ENCODE measurements at places on chromosomes 11 and 22.

GRCh38 chr11:46729110-46730027, 10.4 kb downstream of the F2 start:
- DNase-seq = no peak

GRCh38 chr11:73866586-73866996, 10.1 kb downstream of the COA4 start:
- DNase-seq = no peak

DNA sequence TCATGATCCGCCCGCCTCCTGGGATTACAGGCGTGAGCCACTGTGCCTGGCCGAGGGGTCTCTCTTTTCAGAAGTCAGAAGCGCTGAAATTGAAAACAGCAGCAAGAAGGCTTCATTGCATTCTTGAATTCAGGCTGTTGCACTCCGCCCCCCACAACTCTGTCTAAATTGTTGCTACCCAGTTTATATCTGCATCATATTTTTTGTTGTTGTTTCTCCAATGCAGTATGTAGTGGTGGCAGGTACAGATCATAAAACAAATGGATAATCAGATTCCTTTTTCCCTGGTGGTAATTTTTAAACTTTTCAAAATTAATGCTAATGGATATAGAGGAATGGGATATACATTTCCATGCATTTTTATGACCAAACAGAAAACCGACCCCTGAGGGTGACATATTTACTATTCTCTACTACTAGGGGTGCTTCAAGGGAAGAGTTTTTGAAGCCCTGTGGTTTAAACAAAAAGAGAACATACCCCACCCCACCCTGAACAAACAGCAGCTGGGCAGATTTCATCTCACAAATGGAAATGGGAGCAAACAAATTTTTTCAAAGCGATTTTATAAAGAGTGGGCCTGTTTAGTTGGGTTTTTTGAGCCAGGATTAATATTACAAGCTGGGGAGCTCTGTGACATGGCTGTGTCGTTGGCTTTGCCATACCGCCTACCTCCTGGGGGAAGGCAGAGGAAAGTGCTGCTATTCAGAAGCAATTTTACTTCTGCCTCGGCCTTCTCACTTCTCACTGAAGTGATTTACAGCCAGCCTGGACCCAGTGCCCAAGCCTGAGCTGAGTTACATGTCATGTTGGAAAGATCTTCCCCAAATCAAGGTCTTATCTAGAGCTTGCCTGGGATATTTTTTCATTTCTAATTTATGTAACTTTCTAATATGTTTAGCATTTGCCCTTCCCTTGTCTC, 16.0 kb upstream of the TMA7B start:
- DNase-seq = no peak

DNA sequence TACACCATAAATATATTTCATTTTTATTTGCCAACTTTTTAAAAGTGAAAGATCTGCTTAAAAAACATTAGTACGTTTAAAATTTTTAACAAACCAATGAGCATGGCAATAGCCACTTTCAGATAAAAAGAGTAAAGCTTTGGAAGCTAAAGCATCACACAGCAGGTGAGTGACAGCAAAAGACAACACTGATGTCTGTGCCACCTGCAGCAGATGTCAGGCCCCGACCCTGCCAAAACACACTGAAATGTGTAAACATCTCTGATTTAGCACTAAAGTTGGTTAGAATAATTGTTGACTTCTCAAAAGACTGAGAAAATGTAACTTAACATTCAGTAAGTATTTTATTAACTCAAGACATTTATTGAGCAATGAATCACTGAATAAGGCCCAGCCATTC, 232.9 kb downstream of the DLG2 start:
- DNase-seq = no peak

DNA sequence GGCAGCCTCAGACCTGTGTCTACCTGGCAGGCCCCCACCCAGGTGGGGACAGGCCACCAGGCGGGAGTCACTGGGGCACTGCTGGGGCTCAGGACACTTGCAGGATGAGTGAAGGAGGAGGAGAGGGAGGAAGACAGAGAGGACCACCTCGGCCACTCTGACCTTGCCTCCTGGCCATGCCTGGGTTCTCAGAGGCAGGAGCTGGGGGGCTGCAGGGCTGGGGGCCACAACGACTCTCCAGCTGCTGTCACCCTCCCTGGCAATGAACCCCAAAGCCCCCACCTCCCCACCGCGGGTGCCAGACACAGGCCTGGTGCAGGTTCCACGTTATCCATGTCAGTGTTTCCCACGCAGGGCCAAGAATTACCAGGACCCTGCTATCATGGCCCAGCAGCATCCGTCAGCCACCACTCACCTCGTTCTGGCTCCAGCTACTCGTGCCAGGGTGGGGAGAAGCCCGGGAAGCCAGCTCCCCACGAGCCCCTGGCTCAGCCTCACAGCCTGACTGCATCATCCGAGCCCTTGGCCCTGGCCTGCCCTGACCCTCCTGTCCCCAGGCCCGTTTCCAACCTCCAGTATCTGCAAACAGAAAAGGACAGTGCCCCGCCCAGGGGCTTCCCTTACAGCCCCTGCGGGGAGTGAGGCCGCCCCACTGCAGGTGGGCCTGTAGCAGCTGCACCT, 62.4 kb downstream of the BRD1 start:
- DNase-seq = peak; percentile 14

GRCh38 chr22:37805810-37806277, 1.9 kb upstream of the GCAT start:
- DNase-seq = no peak

DNA sequence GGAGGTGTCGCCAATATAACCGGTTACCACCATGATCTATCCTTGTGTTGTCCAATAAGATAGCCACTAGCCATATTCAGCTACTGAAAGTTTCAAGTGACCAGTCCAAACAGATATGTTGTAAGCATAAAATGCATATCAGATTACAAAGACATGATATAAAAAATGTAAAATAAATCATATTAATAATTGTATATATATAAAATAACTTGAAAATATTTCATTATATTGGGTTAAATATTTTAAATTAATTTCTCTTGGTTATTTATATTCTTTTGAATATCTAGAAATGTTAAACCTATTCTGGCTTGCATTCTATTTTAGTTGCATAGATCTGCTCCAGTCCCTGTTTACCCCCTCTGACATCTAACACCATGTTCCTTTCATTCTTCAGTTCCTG, 121.7 kb upstream of the SEZ6L start:
- no peak for DNase-seq

DNA sequence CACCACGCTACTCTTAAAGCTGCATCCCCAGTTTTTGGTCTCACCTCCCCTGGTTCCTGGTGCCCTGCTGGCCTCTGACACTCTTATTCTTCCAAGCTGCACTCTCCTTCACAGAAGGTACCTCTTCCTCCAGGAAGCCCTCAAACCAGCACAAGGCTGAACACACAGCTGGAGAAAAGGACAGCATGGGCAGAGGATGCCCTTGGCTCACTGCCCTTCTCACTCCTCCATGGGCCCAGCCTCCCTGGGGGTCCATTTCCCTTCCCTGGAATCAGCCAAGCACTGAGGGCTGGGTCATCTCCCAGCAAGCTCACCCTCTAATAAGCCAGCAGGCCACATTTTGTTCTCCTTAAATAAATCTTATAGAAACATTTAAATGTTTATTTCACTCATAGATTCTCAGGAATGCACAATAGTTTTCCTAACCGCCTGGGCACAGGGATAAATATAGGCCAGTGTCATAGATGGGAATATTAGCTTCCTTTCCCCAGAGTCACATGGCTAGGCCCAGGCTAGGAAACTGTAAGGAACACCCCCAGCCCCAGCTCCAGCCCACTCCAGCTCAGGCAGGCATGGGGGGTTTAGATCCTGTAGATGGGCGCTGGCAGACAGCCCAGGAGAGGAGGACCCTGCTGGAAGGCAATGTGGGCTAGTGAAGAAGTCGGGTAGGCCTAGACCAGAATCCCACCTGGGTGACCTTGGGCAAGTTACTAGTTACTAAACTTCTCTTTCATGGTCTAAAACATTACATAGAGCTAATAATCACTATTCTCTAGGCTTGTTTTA, 51.5 kb downstream of the IRAG1 start:
- DNase-seq = no peak

GRCh38 chr11:19648321-19648720, 64.3 kb upstream of the NAV2 start:
- DNase-seq = no peak

DNA sequence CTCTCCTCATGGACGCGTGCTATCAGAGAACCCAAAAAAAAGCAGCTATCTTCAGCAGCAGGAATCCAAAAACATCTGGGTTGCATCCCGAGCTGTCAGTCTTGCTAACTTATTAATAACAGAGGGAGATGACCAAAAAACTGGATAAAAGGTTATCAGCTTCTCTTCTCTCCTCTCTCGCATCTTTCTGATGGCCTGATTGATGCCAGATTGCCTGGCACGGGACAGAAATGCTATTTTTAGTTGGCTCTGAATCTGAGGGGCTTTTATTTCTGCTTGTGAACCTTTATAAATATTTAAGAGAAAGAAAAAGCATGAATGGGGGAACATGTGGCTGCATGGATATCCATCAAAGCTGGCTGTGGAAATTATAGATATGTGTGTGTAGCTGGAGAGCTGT, 230.3 kb downstream of the ETS1 start:
- no peak for DNase-seq

DNA sequence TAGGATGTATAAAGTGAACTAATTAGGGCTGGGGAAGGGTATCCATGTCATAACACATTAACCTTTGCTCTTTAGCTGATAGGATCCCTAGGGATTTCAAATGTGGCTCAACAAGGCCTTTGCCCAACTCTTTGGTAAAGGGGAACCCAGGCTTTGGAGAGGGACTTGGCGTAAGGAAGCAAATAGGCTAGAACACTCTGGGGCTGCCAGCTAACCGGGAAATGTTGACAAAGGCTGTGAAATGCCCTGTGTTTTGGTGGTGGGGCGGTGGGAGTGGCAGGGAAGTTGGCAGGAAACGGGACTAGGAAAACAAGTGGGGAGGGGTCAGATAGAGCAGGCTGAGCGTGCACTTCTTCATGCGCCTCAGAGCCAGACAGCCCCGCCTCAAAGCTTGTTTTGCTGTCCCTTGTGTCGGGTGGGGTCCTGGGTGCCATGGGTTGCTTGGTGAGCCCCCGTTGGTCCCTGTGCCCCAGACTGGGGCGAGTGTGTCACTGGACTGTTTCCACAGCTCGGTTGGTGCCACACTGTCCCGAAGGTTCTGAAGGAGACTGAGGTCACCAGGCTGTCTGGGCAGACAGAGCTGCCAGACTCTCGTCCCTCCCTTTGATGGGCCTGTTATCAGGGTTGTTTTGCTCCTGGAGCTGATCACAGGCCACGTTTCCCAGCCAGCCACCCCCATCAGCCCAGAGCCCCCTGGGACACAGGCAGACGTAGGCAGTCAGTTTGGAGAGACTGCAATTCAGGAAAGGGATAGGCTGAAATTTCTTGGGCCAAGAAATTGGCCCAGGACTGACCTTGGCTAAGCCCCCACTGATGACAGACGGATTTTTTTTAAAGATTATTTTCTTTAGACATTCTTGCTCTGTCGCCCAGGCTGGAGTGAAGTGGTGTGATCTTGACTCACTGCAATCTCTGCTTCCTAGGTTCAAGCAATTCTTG, 19.6 kb downstream of the KCTD21 start:
- no peak for DNase-seq

DNA sequence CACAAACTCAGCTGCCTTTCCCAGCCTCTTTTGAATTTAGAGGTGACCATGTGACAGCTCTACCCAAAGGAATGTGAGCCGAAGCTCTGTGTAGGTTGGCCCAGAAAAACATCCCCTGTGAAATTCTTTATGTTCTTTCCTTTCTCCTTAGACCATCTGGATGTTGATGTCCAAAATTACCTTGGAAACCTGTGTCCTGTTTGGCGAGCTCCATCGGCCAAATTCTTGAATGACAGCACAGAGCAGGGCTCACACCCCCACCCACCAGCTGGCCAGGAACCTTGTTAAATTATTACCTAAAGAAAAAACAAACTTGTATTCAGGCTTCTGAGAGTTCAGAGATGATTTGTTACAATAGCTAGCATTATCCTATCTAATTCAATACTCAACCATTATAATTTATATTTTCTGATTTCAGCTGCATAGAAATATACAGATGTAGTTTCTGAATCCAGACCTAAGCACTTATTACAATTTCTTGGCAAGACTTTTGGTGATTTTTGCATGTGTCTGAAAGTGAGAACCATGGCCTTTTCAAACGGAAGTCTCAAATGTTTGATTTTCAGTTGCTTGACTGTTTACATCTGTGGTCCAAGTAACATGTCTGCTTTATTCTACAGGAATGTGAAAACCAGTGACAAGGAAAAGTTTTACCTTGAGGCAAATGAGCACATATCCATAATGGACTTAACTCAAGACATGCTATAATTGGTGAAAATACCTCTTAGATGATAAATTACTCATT, 554.2 kb downstream of the NTM start:
- DNase-seq = no peak

DNA sequence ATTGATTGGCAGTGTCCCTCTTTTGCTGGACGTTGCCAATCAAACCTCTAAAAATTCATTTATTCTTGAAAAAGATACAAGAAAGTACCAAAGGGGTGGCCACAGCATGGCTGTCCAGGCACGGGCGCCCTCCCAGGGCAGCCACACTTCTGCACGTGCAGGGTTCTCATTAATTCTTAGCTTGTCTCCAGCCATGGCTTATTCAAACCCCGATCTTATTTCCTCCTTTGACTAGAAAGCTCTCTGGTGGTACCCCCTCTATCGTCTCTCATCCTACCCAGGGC, 123.9 kb downstream of the CTTN start:
- DNase-seq = no peak

- no peak for DNase-seq
Observed at GRCh38 chr11:81960443-81960842, 773.2 kb downstream of the FAM181B start.

GRCh38 chr22:17079572-17079971, 5.2 kb upstream of the IL17RA start:
- no peak for DNase-seq

DNA sequence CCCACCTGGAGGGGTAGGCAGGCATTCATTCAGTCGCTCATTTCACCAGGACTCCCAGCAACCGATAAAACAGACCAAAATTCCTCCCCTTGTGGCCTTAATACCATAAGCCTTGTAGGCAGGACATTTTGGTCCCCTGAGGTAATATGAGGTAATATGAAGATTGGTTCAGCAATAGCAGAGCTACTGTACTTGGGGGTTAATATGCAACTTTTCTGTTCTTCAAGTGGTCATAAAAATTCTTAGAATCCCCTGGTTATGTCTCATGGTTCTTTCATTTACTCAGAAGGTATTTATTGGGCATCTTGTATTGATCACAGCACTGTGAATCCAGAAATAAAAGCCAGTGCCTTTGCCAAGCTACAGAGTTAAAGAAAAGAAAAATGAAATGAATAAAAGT, 29.8 kb downstream of the SHISA8 start:
- no peak for DNase-seq

DNA sequence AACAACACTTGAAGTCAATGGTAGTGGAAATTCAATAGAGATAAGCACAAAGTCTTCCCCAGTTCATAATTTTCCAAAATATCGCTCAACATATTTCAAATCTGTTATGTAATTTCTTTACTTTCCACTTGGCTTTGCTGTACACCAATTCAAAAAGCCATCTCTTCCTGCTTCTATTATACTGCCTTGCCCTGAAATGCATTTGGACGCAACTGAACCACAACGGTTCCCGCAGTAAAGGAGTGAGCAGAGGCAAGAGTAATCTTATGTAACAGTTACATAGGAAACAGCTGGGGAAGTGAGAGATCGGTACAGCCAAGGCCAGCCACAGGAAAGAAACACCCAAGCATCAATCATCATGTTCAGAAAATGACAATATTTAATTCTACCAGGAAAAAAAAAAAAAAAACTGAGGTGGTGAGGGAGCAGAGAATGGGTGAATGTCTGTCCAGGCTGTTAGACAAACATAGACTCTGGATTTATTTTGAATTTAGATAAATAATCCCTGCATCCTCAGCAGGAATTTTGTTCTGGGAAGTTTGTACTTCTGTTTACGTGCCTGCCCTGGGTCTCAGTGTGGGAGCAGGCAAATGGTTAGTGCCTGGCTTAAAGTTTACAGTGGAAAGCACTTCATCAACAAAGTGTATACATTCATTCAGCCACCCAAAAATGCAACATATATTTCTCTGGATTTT, 392.2 kb downstream of the ETS1 start:
- DNase-seq = peak; percentile 53
